Kasumi-1 (cell line): ENCODE measurements at places on chromosomes 7 and 10.
A peak's percentile ranks its signal among the peaks of the same experiment; 100 is the strongest.

DNA sequence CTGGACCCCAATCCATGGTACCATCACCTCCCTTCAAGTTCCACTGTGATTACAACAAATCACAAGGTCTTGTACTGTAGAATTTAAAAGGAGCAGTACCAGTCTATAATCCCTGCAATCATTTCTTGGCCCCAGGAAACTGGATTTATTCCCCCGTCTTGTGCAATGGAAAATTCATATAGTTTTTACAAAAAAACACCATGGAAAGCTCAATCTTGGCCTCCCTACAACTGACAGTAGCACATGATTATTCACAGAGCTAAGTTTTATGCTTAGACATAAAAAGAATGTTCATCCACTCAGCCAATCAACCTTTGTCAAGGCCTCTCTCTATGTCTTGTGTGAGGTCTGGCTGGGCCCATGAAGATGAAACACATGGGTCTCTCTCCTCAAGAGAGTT, 10.2 kb downstream of the DGKI start:
- DNase-seq, result no peak

- DNase-seq, result no peak
Measured at GRCh38 chr7:156198277-156198676, 386.0 kb upstream of the SHH start.

DNA sequence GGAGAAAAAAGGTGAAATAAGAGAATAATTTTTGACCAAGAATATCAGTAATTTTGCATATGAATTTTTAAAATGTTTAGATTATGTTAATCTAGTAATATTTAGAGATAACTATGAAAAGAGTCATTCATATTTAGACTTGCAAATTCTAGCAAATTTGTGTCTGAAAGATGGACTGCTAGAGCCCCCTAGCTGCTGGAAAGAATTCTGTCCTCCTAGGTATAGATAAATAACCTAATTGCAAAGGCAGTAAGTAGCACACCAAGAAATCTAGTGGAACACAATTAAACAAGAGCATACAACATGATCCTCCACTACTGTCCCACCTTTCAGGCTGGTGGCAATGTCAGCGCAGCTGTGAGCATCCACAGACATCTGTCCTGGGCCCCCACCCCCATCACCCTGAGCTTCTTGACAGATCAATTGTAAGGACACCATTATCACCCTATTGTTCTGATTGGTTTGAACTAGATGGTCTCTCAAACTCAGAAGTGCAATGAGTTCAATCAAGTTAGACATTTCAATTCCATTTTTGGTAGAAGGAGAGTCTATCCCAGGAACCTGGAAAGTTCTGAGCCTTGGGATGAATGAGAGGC, 15.0 kb upstream of the GFRA1 start:
- DNase-seq, result peak; percentile 51

DNA sequence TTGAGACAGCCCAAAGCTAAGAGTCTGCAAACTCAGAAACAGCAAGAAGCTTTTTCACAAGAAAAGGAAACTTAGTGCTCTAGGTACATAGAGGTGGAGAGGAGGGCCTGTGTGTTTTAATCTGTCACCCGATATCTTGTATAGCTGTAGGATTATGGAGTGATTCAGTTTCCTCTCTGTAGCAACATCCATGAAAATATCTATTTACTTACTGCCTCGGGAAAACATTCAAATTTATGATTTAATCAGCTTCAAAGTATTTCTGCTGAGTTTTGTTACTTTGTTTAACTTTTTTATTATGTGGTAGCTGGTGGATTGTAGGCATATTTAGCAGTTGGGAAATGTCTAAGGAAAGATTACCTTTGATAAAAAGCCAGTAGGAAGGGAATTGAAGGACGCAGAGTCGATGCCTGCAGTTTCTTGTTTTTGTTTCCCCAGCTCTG, 292.0 kb downstream of the CCDC3 start:
- DNase-seq, result no peak

DNA sequence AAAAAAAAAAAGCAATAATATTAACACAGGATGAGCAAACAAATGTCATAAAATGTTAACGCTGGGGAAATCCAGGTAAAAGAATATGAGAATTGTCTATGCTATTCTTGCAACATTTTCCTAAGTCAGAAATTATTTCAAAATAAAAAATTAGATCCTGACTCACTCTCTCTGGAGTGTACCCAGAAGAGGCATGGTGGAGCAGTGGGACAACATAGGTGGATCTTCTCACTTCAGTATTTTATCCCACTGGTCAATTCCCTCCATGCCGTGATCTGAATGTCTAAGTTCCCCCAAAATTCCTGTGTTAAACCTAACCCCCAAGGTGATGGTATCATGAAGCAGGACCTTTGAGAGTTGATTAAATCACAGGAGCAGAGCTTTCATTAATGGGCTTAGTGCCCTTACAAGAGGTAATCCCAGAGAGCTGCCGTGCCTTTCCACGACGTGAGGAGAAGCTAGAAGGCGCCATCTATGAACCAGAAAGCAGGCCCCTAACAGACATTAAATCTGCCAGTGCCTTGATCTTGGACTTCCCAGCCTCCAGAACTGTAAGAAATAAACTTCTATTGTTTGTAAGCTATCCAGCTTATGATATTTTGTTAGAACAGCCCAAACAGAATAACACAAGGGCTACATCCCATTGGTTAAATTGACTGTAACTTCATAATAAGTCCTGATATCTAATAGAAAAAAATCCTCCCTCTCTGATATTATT, 35.2 kb downstream of the USP6NL start:
- no peak for DNase-seq

DNA sequence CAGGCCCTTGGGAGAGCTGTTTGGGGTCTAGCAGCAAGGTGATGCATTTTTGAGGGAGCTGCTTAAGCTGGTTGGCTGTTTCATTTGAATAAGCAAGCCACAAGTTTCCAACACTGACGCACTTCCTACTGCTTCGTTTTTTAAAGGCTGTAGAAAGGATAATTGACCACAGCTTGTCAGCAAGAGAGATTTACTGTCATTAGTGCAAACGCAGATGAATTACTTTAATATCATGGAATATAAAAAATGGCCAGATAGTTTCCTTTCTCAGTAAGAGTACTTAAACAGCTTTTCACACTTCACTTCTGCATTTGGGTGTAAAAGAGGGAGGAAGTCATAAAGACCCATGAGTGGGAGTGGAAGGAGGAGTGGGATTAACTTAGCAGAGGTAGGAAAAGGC, 61.5 kb downstream of the FZD1 start:
- DNase-seq, result peak; percentile 56

DNA sequence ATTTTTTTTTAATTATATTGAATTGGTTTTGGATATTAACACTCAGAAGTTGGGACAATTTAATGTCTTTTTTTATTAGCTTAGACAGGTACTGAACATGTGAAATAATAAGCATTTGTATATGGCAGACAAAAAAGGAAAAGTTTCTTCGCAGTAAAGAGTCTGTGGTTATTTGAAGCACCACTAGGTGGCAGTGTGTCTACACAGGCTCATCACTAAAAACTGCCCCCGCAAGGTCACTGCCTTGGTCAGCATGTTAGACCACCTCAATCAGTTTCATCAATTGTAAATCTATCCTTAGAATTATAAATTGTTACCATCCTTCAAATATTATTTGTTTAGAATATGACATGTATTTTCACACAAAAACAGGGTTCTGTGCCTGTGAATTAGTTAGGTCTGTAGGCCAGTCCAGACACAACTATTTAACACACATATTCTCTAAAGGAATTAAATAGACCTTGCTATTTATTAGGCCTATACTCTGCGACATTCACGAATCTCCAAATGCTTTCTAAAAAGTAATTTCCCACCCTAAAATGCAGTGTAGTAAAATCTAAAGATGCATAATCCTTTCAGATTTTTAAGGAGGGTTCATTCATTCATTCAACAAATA, 17.0 kb downstream of the PNLIPRP3 start:
- DNase-seq, result peak; percentile 54

GRCh38 chr10:111018021-111018420, 58.8 kb upstream of the ADRA2A start:
- DNase-seq, result no peak

- no peak for DNase-seq
Measured at GRCh38 chr7:50957431-50957830, 174.7 kb upstream of the GRB10 start.

GRCh38 chr10:119166564-119166963, 1.1 kb upstream of the SFXN4 start:
- DNase-seq, result peak; percentile 54

- DNase-seq, result no peak
Measured at GRCh38 chr7:46243406-46243805, 322.3 kb upstream of the IGFBP3 start.

GRCh38 chr10:126013489-126014281, 117.3 kb downstream of the FANK1 start:
- no peak for DNase-seq

DNA sequence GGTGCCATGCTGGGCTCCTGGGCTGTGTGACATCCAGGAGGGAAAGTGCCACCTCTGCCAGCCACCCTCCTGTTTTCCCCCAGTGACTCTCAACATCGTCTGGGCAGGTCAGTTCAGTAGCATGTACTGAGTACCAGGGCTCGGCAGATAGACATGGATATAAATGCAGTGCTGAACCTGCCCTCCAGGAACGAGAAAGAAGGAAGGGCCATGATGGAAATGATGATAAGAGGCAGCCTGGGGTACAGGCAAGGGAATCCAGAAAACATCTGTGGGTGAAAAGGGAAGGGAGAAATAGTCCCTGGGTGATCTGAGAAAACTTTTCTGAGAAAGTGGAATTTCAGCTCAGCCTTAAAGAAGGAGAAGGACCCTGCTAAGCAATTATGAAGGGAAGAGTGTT, 12.1 kb downstream of the CNNM1 start:
- DNase-seq, result no peak

DNA sequence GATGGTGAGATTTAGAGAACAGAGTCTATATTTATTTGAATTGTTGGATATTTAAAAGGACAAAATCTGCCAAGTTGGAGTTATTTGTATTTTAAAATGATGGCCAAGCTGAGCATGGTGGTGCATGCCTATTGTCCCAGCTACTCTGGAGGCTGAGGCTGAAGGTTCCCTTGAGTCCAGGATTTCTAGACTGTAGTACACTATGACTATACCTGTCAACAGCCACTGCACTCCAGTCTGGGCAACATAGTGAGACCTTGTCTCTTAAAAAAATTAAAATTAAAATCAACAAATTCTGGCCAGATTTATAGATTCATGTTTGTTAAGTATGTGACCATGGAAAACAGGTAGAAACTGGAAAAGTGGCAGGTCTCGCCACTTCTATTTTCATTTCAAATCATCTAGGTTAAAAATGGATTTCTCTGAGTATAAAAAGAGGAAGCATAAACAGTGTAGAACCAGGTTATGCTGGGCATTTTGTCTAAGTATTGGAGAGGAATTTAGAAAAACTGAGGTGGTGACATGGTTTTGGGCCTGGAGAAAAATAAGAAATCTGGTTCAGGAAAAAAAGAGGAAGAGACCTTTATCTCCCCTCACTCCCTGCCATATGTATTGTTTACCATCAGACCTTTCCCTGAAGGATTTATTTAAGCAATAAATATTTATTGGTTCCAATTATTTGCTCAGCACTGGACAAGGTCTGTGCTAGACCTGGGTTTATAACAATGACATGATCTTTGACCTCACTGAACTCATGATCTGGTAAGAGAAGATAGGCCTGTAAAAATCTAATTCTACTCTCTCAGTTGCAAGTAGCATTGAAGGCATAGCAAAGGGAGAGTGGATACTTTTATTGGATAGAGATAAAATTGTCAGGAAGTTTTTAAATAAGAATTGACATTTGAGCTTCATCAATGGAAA, 134.2 kb downstream of the TSPAN12 start:
- DNase-seq, result no peak

DNA sequence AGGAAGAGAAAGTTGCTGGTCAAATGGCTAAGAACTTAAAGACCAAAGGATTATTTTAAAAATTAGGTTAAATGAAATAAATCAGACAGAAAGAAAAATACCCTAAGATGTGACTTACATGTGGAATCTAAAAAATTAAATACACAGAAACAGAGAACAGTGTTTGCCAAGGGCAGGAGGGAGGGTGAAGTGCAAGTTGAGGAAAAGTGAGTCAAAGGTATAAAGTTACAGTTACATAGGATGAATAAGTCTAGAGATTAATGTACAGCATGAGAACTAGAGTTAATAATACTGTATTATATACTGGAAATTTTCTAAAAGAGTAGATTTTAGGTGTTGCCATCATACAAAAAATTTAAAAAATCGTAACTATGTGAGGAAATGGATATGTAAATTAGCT, 146.3 kb downstream of the MDFIC start:
- no peak for DNase-seq

- no peak for DNase-seq
Measured at GRCh38 chr10:109106604-109107003, 816.7 kb downstream of the XPNPEP1 start.

- DNase-seq, result no peak
Measured at GRCh38 chr10:42872865-42873435, 90.4 kb downstream of the BMS1 start.

DNA sequence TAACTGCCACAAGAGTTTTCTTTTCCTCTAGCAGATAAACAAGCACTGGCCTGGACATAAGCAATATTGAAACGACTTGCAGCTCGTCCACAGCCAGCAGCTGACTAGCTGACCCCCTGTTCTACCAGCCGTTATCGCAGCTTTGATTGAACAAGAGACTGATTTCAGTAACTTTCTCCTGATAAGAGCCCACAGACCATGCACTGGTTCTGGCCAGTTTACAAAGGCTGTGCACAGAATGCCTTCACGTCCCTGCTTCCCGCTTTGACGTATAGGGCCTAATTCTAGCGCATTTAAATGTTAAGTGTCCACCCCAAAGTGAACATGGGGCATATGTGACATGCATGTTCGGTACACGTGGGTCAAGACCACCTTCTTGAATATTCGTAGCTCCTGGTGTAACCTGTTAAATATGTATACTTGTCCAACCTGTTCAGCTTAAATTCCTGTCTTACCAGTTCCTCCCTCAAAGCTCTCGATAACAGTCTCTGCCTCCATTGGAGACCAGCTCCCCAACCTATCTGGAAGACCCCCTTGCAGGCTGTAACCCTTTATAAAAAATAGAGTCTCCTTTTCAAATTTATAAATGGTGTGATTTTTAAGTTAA, 69.2 kb downstream of the LYZL1 start:
- no peak for DNase-seq

GRCh38 chr10:12787297-12787696, 214.2 kb downstream of the CCDC3 start:
- DNase-seq, result no peak

- DNase-seq, result no peak
Measured at GRCh38 chr7:117435475-117436043, 8.3 kb upstream of the ASZ1 start.

- peak; percentile 63 for DNase-seq
Measured at GRCh38 chr7:85290269-85290668, 103.4 kb upstream of the SEMA3D start.

GRCh38 chr10:73159038-73159648, 8.7 kb downstream of the ECD start:
- DNase-seq, result peak; percentile 84

DNA sequence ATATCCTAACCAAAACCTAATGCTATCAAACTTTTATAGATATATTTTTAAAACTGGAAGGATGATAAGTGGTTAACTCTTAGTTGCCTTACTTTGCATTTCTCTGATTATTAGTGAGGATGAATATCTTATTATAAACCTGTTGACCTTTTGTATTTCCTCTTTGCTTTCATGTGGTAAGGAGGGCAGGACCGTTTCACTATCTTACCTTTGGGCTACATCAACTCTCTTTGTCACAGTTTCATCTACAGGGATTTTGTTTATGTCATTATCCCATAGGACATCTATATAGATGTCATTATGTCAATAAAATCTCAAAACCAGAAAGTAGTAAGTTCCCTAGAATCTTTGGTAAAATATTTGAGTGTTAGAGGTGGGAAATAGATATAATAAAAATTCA, 219.3 kb downstream of the THSD7A start:
- no peak for DNase-seq

- DNase-seq, result peak; percentile 51
Measured at GRCh38 chr10:75772153-75772887, 340.9 kb downstream of the LRMDA start.
